ENCODE measurements at places on chromosomes 2 and 18.

DNA sequence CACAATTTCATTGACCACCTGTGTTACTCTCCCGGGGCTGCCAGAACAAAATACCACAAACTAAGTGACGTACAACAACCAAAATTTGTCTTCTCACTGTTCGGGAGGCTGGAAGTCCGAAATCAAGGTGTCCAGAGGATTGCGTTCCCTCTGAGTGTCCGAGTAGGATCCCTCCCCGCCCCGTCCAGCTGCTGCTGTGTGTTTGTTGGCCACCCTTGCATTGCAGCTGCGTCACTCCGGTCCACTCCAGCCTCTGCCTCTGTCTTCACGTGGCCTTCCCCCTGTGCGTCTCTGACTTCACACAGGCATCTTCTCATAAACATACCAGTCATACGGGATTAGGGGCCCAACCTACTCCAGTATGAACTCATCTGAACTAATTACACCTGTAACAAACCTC lies 251.8 kb upstream of the SMIM21 start:
- no peak for DNase-seq

GRCh38 chr18:22385718-22386117 lies 32.0 kb downstream of the CTAGE1 start:
- DNase-seq: no peak

- no peak for DNase-seq
Observed at GRCh38 chr2:124877141-124877577, 852.1 kb downstream of the CNTNAP5 start.

- DNase-seq: no peak
Observed at GRCh38 chr2:41948397-41948763, 99.4 kb upstream of the PKDCC start.

DNA sequence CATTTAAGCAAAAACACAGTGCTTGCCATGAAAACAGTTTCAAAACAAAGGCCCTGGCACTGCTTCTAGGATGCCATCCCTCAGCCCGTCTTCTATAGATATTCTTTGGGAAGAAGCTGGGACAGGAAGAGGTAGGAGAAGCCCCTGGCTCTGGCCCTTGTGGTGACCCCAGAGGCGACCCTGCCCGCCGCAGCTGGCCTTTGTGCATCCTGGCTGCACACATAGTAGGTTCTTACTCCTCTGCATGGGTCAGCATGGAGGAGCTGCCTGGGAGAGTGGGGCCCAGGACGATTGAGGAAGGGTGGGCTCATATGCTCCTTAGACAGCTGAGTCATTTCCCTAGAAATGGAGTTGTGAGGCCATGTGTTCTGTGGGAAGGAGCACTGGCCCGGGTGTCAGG lies 44.4 kb upstream of the OTOF start:
- DNase-seq: no peak

- no peak for DNase-seq
Observed at GRCh38 chr2:44843086-44843485, 98.4 kb upstream of the SIX3 start.

GRCh38 chr2:187615364-187615763 lies 61.1 kb upstream of the TFPI start:
- DNase-seq: no peak

DNA sequence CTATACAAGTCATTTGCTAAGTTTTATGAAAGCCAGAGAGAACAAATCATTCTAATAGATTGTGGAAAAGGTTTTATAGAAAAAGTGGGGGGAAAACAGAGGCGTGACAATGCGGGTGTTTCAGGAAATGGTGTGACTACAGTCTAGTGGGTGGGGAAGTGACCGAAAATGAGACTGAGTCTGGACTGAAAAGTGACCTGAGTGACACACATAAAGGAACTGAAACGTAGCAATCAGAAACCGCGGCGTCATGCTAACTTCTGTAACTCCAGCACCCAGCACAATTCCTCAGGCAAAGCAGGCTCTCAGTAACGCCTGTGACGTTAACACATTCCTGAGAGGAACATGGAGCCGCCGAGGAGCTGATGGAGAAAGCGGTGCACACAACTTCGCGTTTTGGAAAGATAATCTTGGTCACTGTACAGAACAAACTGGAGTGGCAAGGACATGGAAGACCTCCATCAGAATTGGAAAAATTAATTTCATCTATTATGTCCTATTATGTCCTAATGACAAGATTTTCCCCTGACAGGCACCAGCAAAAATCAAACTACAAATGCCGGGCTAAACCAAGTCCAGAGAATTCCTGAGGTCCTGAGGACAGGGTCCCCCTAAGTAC lies 1.4 kb upstream of the CD226 start:
- no peak for DNase-seq

DNA sequence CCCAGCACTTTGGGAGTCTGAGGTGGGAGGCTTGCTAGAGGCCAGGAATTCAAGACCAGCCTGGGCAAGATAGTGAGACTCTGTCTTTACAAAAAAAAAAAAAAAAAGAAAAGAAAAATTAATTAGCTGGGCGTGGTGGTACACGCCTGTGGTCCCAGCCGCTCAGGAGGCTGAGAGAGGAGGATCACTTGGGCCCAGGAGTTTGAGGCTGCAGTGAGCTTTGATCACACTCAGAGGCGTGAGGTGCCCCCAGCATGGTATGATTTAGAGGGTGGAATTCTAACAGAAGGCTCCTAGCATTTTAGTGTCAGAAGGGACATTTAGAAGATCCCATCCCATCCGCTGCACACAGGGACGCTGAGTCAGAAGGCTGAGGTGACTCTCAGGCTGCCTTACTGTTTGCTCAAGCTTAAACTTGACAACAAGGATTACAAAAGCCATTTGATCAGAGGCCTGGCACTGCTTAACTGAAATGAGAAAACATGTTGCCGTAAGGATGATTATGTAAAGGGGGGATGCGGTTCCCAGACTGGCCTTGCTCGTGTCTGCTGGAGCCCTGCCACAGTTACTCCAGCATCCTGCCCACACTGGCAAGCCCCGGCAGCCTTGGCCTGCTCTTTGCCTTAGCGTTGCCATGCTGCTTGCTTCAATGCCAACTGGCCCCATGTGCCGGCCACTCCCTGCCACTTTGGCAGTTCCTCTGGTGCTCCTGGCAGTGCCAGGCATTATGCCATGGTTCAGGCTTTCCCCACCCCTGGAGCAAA lies 45.6 kb upstream of the SLC1A4 start:
- no peak for DNase-seq

DNA sequence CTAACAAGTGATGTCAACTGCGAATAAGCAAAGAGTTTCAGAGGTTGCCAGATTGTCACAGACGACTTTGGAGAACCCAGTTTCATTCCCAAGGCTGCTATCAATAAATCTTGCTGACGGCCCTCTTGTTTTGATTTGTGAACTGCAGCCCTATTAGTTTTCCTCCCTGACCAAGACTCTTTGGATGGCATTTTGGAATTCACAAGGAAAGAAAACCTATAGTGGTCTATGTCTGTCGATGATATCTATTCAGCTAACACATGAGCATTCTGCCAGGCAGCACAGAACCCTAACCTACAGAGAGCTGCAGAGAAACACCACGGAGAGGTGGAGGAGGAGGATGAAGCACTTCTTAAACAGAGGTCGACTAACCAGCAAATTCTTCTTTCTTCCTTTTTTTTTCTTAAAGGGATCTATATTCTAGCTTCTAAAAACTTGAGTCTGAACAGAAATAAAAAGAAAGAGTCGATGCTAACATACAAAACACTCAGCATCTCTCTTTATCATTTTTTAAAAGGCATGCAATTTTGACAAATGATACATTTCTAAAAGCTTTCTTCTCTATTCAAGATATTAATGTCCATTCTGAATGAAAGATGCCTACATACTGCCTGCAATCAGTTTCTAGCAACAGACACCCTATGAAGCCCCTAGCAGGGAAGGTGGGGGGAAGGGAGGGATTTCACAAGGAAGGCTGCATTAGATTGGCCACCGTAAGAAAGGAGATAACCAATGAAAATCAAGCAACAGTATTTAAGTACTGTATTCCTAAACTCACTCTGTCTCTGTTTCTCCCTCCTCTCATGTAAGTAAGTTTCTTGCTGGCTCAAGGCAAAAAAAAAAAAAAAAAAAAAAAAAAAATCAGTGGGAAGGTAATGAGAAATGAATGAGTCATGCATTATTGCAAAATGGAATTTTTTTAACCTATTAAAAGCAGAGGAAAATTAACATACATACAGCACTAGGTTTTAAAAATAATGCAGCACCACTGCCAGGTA lies 83.0 kb upstream of the CHRNA1 start:
- no peak for DNase-seq
